ENCODE measurements at places on chromosomes 2 and 18.

DNA sequence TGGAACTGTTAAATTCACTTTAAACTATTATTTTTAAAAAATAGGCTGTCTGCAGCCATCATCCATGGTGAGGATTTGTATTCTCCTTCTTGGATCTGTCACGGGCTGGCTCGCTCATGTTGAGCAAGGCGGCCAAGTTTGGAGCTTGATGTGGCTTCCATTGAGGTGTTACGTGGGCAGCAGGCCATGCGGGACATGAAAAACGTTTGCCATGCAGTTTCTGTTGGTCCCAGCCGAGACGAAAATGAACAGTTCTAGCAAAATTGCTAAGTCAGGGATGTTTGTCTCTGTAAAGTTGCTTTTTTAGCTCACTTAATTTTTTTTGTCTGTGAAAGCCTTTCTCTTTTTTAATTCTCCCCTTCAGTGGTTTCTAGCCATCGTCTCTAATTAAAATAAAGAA, 70.2 kb upstream of the MGAT5 start:
- no peak for DNase-seq

DNA sequence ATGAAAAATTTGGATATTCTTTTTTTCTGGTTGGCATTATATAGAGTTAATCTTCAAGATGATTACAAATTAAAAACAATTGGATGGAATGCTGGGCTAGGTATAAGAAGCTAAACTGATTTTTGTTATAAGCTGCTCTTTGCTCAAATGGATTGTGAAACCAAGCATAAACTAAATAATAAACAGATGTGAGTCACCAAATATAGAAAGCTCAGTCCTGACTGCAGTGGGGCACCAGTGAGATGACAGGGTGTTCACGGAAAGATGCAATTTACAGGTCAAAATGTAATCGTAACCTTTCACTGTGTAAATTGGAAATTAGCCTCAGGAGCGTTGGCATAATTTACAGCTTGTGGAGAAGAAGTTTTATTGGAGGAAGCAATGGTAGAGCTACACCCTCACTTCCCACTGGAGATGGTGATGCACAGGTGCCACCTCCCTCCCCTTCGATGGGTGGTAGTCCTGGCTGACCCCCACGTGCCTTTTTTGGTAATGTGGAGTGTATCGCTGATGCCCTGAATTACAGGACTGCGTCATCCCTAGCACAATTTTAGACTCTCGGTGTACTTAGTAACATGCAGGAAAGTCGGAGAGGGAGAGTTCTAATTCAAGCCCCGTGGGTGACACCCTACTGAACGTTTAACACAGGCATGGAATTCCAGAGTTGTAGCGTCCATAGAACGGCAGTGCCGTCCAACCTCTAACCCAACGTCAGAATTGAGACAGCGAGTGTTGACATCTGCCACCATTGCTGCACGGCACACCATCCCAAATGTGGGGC, 73.9 kb upstream of the NFATC1 start:
- no peak for DNase-seq

- no peak for DNase-seq
These were observed 135.1 kb upstream of the SMAD2 start for GRCh38 chr18:48065601-48065995.

DNA sequence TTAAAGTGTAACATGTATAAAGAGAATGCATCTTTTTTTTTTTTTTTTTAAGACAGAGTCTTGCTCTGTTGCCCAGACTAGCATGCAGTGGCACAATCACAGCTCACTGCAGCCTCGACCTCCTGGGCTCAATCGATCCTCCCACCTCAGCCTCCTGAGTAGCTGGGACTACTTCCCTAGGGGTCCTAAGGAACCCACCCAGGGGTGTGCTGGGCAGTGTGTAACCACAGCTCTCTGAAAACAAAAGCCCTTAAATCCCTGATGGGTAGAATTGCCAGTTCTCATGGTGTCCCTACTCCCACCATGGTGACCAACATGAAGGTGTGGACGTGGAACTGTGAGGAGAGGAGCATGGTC, 105.6 kb upstream of the ST3GAL5 start:
- no peak for DNase-seq

DNA sequence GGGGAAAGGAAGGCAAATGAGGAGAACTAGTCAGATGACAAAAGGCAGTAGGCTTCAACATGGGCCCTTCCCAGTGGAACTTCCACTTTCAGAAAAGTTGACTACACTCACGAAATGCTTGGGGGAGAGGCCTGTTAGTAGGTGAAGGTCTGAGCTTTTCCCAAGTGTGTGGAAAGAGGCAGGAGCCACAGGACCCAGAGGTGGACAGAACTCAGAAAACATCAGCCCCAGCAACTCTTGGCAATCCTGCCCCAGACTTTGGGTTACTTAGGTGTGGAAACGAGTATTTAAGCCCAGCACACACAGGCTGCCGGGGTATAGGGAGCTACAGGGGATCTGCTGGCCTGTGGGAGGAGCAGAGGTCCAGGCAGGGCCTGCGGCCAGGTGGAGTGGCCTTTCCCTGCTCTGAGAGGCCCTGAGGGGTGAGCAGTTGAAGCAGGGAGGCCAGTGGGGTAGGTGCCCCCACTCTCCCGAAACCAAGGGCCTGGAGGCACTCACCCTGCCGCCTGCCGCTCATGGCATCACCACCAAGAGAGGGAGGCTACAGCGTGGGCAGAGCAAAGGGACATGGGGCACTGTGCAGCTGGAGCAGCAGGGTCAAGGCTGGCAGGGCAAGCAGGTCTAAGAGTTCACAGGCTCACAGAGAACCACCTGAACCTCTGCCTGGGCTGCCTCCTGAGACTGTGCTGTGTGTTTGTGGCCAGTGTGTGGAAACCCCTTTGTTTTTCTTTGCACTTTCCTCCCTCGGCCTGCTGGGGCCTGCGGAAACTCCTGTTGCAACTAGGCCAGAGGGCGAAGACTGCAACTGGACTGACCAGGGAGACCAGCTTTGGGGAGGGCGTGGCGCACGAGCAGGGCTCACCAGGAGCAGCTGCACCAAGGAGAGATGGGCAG, 130.7 kb upstream of the SERTAD2 start:
- no peak for DNase-seq

DNA sequence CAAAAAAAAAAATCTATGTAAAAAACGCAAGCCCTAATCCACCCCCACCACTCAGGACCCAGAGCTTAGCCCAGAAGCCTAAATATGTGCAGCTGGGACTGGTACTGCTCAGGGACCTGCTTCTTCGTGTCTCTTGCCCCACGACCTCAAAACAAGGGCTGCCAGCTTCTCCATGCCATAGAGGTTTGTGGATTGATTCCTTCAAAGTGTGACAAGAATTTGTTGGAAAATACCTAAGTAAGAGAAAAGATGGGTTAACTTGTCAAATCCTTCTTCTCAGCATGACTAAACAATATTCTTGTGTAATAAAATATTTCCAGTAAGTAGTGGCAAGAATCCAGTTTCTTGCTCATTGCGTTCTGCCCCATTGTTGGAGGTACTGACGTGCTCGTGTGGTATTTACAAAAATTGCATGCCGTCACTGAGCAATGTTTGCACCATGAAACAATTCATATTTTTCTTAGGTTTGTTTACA, 825 bp upstream of the SCYGR1 start:
- no peak for DNase-seq

DNA sequence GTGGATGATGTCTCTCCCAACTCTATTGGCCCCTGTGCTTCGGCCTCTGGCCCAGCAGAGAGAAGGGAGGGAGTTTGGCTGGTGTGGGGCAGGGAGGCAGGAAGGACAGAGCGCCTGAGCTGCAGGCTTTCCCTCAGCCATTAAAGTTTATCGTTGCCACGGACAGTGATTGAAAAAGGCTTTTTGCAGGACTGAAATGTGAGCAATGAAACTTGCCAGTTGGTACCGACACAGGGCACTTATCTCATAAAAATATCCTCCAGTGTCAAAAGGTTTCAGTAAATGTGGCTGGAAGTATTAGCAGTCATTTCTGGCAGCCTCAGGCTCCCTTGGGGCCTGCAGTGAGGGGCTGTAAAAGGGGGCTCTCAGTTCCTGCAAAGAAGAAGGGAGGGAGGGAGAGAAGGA, 169.2 kb downstream of the GLI2 start:
- DNase-seq, result no peak

GRCh38 chr2:104434318-104434792, 419.6 kb upstream of the POU3F3 start:
- DNase-seq, result no peak

DNA sequence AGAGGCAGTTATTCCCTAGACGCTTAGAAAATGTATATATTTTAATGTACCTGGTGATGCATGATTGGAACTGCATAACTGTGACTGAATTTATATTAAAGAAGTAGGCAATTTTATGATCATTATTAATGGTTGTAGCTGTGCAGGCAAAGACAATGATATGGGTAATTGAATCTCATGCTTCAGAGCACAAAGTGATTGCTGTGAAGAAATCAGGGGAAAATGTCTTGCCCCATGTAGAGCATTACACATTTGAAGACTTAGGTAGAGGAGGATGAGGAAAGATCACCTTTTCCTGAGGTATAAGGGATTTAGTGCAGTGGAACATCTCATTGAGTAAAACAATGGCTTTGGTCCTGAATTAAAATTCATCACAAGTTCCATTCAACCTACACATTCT, 246.8 kb upstream of the DCC start:
- no peak for DNase-seq

DNA sequence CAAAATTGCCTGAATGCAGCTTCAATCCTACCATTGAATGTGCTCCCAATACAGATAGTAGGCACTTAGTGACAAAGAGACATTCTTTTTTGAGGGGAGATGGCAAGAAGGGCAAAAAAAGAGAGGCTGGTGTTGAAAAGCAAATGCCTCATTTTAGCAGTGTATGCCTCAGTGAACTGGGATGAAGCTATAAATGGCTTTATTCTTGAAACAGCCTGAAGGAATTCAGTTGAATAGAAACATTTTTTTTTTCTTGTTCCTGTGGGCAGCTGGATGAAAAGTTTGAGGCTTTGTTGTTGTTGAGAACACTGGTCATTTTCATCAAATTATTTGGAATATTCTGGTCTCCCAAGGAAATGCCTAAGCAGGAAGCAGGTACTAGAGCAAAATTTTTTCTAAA, 228.9 kb downstream of the RNF144A start:
- no peak for DNase-seq

GRCh38 chr2:604385-604784, 72.8 kb downstream of the TMEM18 start:
- DNase-seq, result no peak

- DNase-seq, result no peak
These were observed 76.4 kb downstream of the KLHL14 start for GRCh38 chr18:32696376-32696775.

- DNase-seq, result no peak
These were observed 271.0 kb downstream of the TNS1 start for GRCh38 chr2:217731805-217732204.

GRCh38 chr2:145007960-145008263, 488.0 kb upstream of the ZEB2 start:
- DNase-seq, result no peak
